ENCODE measurements at places on chromosomes 12 and 14.
A peak's percentile ranks its signal among the peaks of the same experiment; 100 is the strongest.

- DNase-seq = no peak
Measured at GRCh38 chr14:46571970-46572369, 79.6 kb downstream of the RPL10L start.

DNA sequence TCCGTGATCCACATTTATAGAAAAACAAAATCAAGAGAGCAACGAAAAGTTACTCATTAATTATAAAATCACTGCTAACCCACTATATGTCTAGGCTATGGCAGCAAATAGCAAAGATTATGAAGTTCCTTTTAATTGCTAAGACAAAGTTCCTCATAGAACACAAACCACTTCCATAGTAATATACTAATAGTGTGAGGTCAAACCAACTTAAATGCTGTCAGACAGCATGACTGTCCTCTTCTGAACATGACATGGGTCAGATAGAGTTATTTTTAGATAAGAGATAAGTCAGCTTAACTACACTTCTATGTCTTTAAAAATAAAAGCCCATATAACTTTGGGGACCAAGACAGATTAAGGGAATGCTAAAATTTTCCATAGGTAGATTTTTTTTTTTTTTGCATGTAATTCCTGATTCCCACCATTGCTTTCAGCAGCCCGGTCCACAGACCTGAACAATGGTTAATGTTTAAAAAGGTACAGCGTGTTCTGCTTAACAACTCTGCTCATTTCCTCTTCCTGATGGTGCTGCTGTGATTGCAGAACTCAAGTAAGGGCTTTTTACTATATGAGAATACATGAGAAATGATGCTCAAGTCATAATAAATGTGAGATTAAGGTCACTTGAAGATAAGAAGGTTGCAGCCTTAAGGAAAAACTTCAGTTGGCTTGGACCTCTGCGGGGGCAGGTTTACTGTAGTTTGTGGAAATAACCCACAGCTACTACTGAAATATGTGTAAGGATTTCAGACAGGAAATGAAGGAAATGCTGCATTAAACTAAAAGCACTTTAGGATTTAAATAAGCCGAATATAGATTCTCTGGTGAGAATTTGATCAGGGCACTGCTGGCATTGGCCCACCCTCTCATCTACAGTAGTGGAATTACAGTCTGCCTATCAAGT is 37.7 kb upstream of the DUSP6 start:
- DNase-seq = no peak

DNA sequence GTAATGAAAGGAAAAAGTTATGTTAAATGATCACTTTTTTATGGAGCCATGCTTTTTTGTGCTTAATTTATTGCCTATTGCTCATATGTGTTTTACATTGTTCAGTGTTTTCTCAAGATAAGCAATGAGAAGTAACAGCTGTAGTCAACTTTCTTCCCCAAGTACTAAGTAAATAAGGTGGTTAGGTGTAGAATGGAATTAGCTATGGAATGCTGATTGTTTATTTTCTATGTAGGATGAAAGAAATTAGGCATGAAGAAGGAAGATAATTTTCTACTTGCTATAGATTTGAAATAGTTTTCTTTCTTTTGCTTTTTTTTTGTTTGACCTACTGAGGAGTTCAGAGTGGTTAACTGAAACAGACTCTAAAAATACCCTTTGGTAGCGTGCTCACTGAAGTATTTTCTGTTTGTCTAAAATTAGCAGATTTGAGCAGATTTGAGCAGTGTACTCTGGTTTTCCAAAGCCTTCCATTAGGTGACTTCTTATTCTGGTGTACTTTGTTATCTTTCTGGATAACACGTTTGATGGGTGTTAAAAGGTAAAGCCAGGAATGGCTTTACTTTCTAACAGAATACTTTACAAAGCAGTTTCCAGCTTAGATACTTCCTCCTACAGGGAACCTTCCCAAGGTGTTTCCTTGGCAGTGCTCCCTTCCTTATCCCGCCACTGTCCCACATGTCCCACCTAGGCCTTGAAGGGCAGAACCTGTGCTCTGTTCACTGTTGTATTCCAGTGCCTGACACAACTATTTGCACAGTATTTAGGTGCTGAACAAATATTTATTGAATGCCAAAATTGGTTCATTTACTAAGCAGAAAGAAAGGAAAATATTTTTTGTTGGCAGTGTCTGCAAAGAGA is 56.0 kb downstream of the RASSF3 start:
- no peak for DNase-seq

DNA sequence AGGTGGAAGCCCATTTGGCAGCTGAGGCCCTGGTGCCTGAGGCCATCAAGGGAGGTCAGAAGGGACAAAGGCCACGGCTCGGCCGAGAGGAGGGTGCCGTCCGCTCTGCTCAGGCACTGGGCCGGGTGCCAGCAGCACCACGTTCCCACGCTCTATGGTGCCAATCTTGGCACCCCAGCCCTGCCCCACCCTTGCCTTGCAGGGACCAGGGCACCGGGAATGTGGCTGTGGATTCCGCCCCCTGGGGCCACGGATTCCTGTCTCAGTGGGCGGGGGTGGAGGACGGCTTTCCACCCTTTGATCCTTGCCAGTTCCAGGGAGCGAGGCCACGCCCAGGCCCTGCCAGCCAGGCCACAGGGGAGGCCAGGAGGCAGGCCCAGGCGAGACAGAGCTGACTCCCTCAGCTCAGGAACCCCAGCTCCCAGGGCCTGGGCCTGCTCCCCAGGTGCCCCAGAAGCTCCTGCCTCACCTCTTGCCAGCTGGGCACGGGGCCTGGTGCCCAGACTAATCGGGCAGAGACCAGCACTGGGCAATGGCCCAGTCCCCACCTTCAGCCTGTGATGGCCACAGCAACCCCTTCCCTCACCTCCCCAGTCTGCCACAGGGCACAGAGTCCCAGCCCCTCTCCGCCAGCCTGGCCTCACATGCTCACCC is 26.4 kb upstream of the GPR132 start:
- DNase-seq = peak; percentile 77

GRCh38 chr12:54959291-54960018 is 25.1 kb downstream of the TESPA1 start:
- no peak for DNase-seq

GRCh38 chr12:8985213-8985754 is 4.1 kb upstream of the KLRG1 start:
- DNase-seq = no peak

DNA sequence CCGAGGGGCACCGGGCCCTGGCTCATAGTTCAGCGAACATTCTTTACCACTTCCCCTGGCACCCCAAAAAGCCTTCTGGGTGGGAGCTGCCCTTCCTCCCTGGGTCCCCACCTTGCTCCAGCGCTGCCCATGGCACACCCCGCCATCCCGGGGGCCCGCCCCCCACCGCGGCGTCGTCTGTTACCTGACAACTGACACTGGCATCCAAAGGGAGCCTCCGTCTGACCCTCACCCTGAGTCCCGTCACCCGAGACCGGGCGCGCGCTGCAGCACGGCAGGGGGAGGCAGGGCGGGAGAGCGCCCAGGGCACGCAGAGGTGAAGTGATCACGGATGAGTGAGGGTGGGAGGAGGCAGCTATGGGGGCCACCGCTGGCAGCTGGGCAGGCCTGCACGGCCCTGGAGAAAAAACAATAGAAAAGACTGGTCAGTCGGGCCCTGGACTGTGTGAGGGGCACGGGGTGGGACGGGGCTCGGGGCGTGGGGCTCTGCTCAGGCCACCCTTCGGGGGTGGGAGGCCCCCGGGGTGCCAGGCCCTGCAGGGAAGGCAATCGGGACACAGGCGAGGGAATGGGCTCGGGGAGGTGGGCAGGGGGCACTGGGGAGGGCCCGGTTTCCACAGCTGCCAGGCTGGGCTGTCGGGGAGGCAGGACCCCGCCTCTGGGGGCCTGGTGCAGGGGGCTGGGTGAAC is 40.7 kb downstream of the BCL11B start:
- DNase-seq = no peak

DNA sequence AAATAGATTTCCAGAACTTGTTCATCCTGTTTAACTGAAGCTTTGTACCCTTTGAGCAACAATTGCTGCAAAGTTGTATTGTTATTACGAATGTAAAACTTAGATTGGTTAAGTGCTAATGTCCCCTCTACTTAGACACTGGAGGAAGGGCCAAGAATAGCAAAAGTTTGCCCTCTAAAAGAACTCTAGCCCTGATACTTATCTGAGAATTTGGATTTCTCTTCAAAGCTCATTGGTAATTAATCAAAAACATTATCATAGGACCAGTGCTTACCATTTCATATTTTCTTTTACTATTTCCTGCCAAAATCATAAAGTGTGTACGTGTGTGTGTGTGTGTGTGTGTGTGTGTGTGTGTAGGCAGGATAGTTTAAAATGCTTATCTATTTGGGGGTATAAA is 58.2 kb downstream of the LMNTD1 start:
- no peak for DNase-seq

GRCh38 chr14:97920201-97920600 is 1123.0 kb downstream of the VRK1 start:
- no peak for DNase-seq

DNA sequence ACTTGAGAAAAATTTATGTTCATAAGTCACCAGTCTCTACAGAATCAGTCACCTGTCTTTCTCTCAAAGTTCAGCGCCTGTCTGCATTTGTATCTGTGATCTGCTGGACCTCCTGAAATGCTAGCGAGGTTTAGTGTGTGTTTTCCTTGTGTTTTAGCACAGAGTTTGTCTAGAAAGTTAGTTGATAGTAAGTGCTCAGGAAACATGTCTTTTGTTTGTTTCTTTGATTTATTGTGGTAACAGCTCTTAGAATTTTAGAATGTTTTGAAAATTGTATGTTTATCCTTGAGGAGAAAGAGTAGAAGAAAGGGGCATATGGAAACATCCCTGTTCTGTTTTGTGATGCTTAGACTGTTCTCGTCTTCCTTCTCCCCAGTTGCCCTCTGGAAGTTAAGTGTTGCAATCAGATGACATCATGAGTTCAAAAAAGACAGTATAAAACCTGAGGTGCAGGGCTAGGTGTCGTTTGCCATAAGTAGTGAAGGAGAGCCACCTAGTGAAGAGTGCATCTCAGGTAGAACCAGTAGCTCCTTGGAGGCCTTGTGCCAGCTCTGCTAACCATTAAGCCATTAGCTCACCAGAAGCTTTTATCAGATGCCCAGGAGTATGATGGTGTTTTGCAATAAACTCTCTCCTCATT is 44.8 kb downstream of the FBXW8 start:
- DNase-seq = peak; percentile 45

GRCh38 chr12:55996715-55997534 is at the start of gene SUOX:
TSS of gene SUOX (plus strand) at chr12:55997276. CDS start at chr12:56002222, 4,946 bp downstream.
- peak; percentile 93 for DNase-seq

- DNase-seq = no peak
Measured at GRCh38 chr14:104157016-104157928, 18.9 kb downstream of the KIF26A start.

- DNase-seq = no peak
Measured at GRCh38 chr12:12976366-12976765, 23.7 kb downstream of the HEBP1 start.

DNA sequence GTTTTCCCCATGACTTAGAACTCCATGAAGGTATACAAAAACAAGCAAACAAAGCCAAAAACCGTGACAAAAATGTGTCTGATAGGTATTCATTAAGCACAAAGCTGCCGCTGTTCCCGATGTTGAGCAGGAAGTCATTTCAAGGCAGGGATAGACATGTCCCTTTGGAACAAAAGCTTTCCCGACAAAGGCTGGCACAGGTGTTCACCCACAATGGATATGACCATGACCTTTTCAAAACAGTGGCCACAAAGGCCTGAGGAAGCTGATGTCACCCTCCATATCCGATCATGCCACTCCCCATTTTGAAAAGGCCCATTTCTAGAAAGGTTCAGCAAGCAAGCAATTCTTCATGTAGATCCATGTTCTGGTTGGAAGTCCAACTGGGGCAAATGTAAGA is 279.1 kb downstream of the BTG1 start:
- no peak for DNase-seq

DNA sequence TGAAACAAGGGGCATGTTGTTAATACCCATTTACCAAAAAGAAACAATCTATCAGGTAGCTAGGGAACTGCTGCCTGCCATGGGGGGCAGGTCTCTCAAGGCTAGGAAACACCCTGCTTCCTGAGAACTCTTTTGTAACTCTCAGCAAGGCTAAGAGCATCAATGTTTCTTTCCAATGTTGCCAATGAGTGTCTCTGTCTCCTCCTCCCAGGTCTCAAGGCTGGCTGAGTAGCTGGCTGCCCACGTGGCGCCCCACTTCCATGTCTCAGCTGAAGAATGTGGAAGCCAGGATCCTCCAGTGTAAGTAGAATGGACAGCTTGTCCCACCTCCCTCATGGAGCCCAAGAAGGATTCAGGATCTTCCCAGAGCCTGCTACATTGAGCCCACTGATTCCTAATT is 3.4 kb downstream of the ABHD4 start:
- DNase-seq = no peak

DNA sequence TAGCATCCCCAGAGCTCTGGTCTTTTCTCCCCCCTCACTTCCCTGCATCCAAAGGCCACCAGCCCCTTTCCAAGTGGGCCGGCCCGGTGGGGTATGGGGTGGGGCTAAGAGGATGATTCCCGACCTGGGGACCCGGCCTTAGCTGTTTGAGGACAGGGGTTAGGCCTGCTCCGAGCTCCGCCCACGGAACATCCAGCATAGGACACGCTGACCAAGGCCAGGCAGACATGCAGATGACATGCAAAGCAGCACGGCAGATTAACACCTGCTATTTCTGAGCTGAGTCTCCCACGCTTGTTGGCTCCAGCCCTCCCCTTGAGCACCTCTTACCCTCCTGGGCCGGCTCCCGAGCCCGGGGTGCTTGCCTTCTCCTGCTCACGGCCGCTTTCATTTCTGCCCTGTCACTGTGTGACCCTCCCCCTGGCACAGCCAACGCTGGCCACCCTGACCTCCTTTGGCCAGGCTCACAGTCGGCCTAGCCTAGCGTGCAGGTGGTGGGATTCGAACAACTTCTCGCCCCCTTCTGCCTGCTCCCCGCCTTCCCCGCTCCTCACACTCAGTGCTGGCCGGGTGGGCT is 40.2 kb downstream of the TEAD4 start:
- no peak for DNase-seq

DNA sequence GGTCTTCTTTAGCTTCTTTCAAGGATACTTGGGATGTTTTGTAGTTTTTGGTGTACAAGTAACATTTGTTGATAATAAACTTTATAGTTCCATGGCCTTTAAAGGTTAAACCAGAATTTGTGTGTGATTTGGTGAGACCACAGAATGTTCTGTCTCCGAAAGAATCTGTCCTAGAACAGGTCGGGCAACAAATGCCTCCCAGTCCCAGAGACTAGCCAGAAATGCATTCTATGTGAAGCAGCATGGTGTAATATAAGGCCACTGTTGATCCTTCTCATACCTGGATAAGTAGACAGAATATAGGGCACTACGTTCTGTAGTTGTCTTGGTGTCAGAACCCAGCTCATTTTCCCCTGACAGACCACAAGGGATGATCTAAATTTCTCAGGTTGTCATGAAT is 10.0 kb downstream of the STYK1 start:
- DNase-seq = no peak

All from HCT116 (cell line).